Daoy (cell line): ENCODE measurements at places on chromosomes 2 and 18. TPM values are rescaled to one million over a fixed set of nuclear protein-coding genes. Genes with fewer than 3 reads are reported as not detected.

GRCh38 chr2:150426315-150426714 is 61.2 kb downstream of the RND3 start:
- no peak for DNase-seq

GRCh38 chr2:151627353-151627752 is 106.9 kb downstream of the NEB start:
- DNase-seq = no peak

DNA sequence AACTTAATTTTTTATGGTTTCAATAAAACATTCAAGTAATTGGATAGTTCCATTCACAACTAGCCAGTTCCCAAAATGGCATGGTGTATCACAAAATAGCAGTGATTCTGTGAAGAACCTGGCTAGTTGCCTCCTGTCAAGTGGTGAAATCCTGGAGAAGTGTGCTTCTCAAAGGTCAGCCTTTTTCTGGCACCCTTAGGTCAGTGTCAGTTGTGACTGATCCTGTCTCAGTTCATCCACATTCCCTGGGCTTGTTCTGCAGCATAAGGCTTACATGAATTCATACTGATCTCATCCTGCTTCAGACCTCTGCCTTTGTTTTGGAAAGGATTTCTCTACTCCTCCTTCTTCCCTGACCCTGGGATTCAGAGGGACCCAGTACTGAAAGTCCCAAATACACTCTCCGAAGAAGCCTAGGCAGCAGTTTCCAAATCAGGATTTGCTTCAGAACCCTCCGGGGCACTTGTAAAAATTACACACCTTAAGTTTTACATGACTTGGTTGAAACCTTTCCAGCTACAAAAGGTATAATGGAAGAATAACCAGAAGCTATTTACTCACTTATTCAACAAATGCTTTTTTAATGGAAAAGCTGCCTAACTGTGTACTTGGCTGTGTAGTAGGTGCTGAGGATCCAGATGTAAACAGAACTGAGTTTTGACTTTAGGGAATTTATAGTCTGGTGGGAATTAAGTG is 11.0 kb downstream of the MAP3K20 start:
- no peak for DNase-seq

- DNase-seq = no peak
Observed at GRCh38 chr2:176125772-176126054, 3.2 kb downstream of the HOXD9 start.

DNA sequence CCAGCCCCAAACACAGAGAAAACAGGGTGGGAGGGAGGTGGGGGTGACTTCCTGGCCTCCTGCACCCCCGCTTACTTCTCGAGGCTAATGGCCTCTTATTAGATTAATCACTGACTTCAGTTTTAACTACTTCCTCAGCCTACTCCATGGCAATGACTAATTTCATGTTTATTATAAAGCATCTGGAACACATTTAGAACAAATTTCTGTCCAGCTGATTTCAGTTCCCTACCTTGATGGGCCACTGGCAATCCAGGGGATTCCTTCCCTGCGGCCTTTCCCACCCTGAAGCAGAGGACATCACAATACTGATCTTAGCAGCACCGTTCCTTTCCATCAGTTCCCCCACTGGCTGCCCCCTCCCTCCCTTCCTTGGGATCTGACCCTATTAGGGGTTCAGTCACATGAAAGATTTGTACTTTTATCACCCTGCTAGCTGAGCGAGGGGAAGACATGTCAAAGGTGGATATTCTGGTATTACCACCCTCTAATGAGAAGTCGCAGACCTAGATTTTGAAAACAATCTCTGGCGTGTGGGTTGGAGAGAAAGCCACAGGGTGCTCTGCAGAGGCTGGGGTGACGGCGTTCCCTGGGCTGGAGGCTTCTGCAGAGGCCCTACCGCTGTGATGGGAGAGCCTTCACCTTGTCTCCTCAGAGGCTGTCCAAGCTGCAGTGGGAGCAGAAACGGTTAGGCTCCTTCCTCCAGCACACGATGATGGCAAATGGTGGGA is 67.6 kb downstream of the KIAA2012 start:
- DNase-seq = no peak

GRCh38 chr2:105404736-105405135 is 5.9 kb upstream of the FHL2 start:
- no peak for DNase-seq

- DNase-seq = peak; percentile 26
Observed at GRCh38 chr2:229130522-229130921, 140.6 kb downstream of the PID1 start.

DNA sequence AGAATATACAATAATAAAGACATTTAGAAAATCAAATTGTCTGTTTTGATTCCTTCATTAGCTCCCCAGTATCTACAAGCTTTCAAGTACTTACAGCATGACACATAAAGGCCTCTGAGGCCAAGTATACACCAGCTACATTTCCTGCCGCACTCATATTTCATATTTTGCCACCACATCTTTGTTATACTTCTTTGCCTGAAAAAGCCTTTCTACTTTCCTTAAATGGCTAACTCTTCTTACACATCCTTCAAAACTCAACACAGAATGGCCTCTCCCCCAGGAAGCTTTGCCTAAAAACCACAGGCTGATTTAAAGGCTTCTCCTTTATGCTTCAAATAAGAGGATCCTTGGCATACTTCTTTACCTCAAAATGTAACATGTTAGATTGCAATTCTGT is 4.5 kb downstream of the STK17B start:
- DNase-seq = peak; percentile 60

DNA sequence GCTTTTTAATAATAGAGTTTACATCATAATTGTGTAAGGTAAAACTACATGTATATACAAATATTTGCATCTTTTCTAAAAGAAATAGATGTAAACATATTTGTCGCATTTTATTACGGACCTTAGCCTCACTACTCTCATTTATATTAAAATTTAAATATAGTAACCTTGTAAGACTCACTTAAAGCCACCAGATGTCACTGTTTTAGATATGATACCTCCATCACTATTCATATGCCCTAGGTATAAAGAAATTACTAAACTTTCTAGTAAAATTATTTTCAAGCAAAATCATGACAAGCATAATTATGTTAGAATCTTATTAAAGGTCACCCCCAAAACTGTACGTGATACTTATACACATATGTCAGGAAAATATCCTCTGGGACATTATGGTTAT is 674.3 kb upstream of the REG3G start:
- no peak for DNase-seq

- DNase-seq = no peak
Observed at GRCh38 chr2:144466637-144467036, 53.3 kb downstream of the ZEB2 start.

GRCh38 chr2:118723394-118723793 is 124.1 kb downstream of the EN1 start:
- peak; percentile 34 for DNase-seq

DNA sequence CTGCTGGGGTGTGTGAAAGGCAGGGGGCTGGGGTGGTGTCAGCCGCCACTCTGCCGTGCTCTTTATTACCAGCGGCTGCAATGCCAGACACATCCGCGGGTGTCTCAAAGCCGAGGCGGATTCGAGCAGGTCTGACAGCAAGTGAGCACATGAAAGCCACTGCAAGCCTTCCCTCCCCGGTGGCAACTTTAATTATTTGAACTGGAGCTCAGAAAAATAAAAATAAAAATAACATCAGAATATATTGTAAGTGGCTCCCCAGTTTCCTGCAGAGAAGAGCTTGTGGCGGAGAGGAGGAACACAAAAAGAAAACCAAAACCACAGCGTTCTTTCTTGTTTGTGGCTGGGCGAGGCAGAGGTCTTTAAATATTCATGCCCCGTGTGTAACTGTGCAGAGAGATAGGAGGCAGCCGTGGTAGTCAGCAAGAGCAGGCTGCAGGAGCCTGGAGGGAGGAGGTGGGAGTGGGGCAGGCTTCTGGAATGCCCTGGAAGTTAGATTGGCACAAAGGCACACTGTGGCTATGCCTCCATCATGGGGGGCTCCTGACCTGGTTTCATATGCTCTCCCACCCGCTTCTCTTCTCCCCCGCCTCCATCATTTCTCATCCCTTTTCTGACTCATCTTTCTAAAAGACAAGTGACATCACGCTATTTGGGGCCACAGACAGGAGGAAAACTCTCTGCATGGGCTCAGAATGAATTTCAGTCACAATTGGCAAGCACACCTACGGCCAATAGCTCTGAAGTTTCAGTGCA is 199.8 kb downstream of the CLIP4 start:
- peak; percentile 68 for DNase-seq

- DNase-seq = no peak
Observed at GRCh38 chr2:696999-697627, 19.9 kb upstream of the TMEM18 start.

- no peak for DNase-seq
Observed at GRCh38 chr18:38759457-38759856, 1193.9 kb upstream of the CELF4 start.

Gene BOLL
- not detected in 2 replicates for total RNA-seq

Gene PTRHD1
- 41.0 and 46.4 TPM in 2 replicates for total RNA-seq

Gene SLC19A3
- total RNA-seq = 0.63 and 1.2 TPM in 2 replicates

Gene CABYR
- total RNA-seq = 1.4 and 3.1 TPM in 2 replicates

Gene ANO7
- total RNA-seq = 0.69 TPM in 1 of 2 replicates, not detected in the other

Gene RETSAT
- total RNA-seq = 11.4 and 18.8 TPM in 2 replicates

Gene MAP4K4
- 56.9 and 78.3 TPM in 2 replicates for total RNA-seq

Gene MRPL44
- 46.7 and 47.3 TPM in 2 replicates for total RNA-seq

Gene FARSB
- total RNA-seq = 38.8 and 38.9 TPM in 2 replicates

Gene LIMS3
- 0.42 and 0.86 TPM in 2 replicates for total RNA-seq
